ENCODE measurements at places on chromosomes 1 and 21.

DNA sequence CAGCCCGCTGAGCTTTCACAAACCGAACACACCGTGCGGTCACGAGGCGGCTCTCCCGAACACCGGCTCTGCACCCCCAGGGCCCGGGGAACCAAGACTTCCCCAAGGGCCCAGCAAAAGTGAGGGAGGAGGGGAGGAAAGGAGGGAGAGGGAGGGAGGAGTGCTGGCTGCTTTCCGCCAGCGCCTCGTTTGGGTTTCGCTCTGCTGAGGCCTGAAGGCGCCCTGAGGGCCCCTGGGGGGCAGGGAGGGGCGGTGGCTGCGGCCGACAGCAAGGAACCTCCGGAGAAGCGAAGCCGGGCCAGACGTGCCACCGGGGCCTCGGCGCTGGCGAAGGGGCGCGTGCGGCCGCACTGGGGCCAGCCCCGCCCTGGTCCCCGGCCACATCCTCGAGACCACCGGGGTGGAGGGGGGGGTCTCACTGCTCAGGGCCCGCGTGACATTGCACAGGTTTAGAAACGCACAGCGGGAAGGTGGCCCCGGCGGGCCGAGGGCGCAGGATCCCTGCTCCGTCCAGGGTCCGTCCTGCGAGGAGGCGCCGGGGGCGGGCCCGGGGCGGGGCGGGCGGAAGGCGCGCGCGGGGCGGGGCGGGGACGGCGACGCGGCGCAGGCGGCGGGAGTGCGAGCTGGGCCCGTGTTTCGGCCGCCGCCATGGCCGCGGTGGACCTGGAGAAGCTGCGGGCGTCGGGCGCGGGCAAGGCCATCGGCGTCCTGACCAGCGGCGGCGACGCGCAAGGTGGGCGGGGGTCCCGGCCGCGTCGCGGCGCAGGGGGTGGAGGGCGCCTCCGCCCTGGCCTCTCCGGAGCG is at the start of gene PFKL:
Gene PFKL (plus strand): TSS at position 596 of the 804 bp plus-strand sequence. CDS start 53 bp downstream, at position 649.
- no peaks in the 10 kb centered on the region for H3K36me3 ChIP-seq
- DNase-seq, result peak; percentile 82

DNA sequence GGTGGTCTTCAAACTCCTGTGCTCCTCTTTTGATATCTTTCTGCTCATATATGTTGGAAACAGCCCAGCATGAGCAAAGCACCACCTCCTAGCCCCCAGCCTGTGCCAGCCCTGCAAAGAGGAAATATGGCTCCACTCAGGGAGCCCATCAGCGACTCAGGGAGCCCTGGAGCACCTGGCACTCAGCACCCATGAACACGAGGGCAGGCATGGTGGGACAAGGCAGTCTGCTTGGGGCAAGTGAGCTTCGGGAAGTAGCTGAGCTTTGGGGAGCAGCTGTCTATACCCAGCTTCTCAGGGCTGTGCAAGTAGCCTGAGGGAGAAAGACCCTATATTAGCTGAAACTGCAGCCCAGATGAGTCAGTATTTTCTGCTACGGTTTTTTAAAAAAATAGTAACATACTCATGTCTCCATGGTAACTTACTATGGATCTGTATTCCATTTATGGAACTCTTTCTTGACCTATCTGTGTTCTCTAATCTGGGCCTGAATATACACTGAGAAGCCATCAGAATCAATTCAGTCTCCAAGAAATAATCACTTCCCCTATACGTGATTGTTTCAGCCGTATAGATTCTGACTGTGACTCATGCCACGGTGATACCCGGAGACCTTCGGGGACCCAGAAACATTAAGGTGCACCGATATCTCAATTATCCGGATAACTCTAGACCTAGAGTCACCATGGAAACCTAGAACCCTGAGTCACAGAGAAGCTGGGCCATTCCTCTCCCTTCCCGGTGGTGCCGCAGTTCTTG is 1.5 kb upstream of the ETS2 start:
- peaks cover 2% of the 10 kb centered on the region for H3K4me1 ChIP-seq
- H3K27ac ChIP-seq, result peak overlapping the region; percentile 96
- no peak overlapping the region for H3K4me3 ChIP-seq
- H3K36me3 ChIP-seq, result no peaks in the 10 kb centered on the region

- no peaks in the 10 kb centered on the region for H3K4me1 ChIP-seq
- H3K36me3 ChIP-seq, result no peaks in the 10 kb centered on the region
- H3K27me3 ChIP-seq, result no peaks in the 10 kb centered on the region
- no peak for DNase-seq
- no peak overlapping the region for H3K4me3 ChIP-seq
Observed at GRCh38 chr1:15168479-15168878, 14.9 kb downstream of the TMEM51 start.

- H3K4me3 ChIP-seq, result no peak overlapping the region
- DNase-seq, result no peak
- peaks cover 2% of the 10 kb centered on the region for H3K4me1 ChIP-seq
- no peaks in the 10 kb centered on the region for H3K27me3 ChIP-seq
Observed at GRCh38 chr1:155889566-155889965, 21.6 kb downstream of the RIT1 start.

DNA sequence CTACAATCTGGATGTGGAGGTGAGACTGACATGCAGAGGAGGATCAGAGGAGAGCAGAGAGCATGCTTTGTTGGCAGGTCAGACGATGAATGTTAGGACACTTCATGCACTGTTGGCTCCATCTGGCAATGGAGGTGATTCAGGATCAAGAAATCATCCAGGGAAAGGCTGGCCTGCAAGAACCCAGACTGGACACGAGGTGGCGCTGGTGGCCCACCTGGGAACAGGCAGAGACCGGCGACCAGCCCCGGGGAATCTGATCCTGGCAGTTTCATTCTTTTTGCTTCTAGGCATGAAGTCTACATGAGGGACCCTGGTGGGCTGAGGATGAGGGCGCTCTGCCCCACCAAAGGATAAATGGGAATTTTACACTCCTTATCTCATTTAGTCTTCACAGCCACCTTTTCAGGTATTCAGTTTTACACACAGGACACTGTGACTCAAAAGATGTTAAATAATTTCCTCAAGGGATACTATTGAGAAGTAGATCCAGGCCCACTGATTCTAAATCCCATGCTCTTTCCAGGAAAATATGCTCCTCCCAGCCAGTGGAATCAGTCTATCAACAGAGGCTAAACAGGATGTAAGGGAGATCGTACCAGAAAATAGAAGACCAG is 26.2 kb upstream of the SCMH1 start:
- no peak overlapping the region for H3K27ac ChIP-seq
- H3K4me3 ChIP-seq, result no peak overlapping the region
- H3K27me3 ChIP-seq, result no peaks in the 10 kb centered on the region
- peak; percentile 65 for DNase-seq

Data from ovary (tissue), 10 donors.